ENCODE measurements at places on chromosomes 2 and 18. TPM values are rescaled to one million over a fixed set of nuclear protein-coding genes. Genes with fewer than 3 reads are reported as not detected.

- peak; percentile 11 for DNase-seq
These were observed 97.5 kb upstream of the CD302 start for GRCh38 chr2:159895258-159896065.

DNA sequence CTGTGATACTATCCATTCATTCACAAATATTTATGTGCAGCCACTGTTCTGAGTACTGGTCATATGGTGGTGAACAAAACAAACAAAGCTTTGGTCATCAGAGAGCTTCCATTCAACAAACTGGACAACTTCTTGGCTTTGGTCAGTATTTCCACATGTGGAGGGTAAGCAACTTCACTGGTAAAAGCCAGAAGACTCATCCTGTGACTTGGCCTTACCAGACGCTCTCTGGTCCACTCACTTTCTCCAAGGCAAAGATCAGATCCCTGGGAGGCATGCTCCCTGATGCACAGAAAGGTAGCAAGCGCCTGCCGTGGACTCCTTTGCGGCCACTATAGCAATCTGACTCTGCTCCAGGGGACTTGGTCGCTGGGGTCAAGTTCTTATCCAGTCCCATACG, 179.5 kb downstream of the EN1 start:
- DNase-seq: peak; percentile 79

DNA sequence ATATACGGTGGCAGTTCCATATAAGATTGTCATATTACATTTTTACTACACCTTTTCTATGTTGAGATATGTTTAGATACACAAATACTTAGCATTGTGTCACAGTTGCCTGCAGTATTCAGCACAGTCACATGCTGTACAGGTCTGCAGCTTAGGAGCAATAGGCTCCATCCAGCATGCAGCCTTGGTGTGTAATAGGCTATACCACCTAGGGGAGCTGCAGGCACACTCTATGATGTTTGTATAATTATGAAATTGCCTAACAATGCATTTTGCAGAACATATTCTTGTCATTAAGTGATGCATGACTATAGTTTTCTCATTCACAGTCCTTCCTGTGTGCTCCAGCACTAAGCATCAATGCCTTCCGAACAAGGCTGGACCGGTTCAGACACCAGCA, 133.4 kb downstream of the NDUFA10 start:
- no peak for DNase-seq

DNA sequence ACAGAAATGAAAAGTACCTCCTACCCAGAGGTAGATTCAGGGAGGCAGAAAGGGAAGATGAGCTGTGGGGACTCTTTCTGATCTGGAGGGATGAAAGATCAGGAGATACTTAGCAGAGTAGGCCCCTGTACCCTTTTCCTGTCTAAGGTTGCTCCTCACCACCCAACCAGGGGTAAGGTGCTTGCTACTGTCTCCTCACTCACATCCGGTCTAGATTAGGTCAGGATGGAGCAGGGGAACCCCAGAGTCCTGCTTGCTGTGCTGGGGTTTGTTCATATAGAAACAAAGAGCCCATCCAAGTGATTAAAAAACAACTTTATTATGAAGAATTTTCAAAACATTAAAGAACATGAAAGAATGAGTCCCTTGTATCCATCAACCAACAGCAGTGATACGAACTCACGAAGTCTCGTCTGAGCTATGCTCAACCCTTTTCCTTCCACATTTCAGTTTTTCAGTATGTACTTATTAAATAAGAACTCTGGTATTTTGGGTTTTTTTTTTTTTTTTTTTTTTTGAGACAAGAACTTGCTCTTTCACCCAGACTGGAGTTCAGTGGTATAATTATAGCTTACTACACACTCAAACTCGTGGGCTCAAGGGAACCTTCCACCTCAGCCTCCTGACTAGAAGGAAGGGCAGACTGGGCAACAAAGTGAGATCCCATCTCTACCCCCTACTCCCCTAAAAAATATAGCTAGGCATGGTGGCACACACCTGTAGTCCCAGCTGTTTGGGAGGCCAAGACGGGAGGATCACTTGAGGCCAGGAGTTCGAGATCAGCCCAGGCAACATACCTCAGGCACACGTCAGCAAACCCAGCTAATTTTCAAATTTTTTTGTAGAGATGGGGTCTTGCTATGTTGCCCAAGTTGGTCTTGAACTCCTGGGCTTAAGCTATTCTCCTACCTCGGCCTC, 28.5 kb upstream of the MCFD2 start:
- DNase-seq: no peak

DNA sequence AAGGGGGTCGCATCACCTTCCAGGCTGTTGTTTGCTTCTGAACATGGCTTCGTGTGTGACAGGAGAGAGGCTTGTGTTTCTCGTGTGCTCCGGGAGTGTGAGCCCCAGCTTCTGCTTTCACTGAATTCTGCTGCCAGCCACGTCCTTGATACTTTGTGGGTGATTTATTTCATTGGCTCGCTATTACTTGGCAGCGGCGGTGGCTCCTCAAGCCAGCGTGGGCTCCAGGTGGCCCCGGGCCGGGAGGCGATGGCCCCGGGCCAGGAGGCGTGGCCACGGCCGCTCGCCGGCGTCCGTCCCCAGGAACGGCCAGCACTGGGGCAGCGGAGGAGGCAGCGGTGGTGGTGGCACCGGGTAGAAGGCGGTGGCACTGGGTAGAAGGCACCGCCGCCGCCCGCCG, 63.1 kb downstream of the NAPG start:
- peak; percentile 18 for DNase-seq

DNA sequence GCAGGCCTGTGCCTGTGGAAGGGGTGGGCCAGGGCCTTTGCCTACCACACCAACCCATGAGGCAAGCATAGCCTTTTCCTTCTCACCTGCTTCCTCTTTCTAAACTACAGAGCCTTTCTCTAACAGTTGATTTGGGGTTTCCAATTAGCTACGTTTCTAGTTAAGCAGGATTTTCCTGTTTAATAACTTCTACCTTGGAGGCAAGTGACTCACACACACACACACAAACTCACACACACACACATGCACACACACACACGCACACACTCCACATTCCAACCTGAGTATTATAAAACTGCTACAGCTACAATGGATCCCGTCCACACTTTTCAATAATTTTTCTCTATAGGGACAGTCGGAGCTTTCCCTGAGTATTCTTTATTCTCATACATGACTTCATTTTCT, 84.9 kb downstream of the SOX11 start:
- DNase-seq: peak; percentile 44

- DNase-seq: no peak
These were observed 35.6 kb downstream of the FBLN7 start for GRCh38 chr2:112173646-112174319.

- peak; percentile 4 for DNase-seq
These were observed 503.2 kb upstream of the FAM98A start for GRCh38 chr2:34102339-34102738.

DNA sequence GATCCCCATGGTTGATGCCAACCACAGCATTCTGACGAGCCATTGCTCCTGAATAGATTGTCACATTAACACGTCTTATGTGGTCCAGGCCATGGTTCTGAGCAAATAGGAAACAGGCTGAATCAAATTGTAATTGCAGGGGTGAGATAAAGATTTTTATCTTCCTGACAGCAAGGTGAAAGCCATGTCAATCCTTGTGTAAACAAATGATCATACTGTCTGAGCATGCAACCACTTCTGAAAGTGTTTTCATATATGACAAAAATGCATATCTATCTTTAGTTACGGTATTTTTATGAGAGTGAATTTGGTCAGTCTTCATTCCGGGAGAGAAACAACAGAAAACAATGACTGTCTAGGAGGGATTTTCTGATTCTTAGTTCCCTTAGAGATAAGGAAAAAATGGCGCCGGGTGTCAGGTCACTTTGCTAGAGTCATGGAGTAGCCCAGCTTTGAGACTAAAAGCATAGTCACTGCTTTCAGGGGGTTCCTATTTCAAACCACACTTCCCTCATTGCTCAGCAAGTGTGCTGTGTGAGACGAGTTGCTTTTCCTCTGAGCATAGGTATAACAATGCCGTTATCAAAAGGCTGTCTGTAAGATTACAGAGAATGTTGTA, 958.9 kb downstream of the DCDC2C start:
- no peak for DNase-seq

DNA sequence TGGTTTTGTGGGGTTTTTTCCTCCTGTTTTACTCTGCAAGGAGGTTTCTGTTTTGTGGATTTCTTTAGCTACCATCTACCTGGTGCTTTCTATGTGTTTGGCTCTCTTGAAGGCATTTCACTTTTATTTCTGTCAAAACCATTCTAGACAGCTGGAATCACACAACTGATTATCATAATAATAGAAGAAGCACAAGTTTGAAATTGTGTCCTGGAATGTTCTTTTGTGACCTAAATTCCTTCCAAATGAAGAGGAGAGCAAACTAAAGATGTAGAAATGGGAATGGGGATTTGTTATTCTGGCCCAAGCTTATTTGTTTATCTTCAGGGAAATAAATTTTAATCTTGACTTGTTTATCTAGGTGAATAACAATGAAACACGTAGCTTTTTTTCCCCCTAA, 17.0 kb upstream of the MFSD2B start:
- no peak for DNase-seq

DNA sequence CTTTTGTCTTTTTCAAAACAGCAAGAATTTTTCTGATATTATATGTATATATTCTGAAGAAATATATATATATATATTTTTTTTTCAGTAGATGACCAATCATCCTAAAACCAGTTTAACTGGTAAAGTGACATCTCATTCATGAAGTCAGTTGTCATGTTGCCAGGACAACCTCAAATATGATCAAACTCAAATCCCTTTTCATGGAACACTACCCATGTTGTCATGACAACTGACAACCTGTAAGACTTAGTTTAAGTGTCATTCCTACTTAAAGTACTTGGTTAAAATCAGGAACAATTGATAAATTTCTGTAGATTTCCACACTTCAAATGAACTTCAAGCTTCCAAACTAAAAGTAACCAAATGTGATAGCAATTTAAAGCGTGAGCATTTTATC, 101.8 kb upstream of the ERBB4 start:
- no peak for DNase-seq

- DNase-seq: no peak
These were observed 77.5 kb downstream of the NCK2 start for GRCh38 chr2:105822186-105822585.

DNA sequence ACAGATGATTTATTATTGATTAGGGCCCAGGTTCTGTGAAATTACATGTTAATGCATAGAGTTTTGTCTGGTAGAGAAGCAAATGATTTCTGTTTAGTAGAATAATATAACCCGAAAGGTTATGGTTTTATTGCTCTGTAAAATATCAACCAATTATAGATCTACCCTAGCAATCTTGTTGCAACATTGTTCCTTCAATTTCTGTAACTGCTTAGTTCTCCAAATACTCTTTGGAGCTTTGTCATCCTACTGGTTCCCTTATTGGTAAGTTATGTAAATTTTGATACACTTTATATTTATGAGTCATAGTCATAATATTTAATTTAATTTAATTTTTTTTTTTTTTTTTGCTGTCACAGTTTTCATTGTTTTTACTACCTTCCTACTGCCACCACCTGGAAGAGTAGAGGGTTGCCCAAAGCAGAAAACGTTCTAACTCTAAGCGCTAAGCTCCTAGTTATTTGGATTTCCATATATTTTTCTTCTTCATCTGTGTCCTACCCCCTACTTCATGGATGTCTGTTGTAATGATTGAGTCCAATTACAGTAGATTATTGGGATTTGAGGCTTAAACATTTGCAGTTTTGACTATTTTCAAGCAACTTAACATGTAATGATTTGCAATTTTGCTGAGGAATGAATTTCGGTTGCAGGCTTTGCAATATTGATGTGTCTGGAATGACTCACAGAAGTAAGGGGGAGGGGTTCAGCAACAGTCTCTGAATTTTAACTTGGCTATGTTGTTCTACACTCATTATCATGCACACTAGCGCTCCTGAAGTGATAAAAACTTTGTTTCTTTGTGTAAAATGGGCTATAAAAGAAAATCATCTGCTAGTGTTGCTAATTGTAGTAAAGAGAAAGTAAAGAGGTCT, 51.1 kb downstream of the NABP1 start:
- DNase-seq: peak; percentile 49

GRCh38 chr2:25238920-25239319, 70.5 kb upstream of the POMC start:
- no peak for DNase-seq

DNA sequence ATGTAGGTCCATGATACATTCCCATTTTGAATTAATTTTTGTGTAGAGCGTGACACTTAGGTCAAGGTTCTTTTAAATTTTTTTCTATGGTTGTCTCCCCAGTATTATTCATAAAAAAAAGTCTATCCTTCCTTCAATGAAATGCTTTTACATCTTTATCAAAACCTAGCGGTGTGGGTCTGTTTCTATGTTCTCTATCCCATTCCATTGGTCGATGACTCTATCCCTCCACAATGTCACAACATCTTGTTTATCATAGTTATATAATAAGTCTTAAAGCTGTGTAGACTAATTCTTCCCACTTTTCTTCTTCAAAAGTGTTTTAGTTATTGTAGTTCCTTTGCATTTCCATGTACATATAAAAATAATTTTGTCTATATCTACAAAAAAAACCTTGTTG, 47.2 kb upstream of the GPR17 start:
- DNase-seq: no peak

DNA sequence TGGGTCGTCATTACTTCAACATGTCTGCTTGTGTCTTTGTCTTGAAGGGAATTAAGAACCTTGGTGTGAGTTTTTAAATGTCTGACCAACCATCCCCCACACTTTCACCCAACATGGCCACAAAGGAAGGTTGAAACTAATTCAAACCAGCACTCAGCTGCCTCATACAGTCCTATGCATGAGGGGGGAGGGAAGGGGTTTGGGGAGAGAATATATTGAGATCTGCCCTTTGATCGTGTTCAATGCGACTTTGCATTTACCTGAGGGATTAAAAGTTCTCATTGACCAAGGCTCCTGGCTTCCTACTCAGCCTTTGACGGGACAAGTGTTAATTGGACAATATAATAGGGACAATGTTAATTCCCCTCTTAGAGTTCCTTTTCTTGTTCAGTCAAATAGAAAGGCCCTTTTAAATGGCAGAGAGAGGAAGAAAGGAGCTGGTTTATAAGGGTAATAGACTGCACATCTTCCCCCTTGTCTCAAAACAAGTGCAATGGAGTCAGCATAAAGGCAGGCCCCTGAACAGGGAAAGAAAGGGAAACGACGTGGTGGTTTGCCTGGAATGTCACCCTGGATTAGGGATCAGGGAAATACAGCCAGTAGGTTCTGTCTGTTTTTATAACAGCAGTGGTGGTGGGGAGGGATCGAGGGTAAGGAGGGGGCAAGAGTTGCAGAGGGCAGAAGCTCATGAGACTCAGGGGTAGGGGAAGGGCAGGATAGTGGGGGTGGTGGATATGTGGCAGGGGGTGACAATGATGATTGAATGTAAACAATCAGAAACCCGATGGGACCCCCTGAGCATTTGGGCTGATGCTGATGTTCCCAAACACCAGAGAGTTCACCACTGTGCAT, 198.7 kb downstream of the MYCN start:
- DNase-seq: no peak

PSD4 gene
- 0.36 TPM for total RNA-seq

PXDN gene
- total RNA-seq: 153 TPM

KYNU gene
- 2.9 TPM for total RNA-seq

CKAP2L gene
- total RNA-seq: 13.3 TPM

CACNB4 gene
- 0.36 TPM for total RNA-seq

GNLY gene
- not detected for total RNA-seq
